ENCODE measurements at places on chromosomes 13 and 19.

- DNase-seq, result no peak
These were observed 13.4 kb upstream of the ALOX5AP start for GRCh38 chr13:30721936-30722335.

- no peak for DNase-seq
These were observed 2.9 kb downstream of the SLC7A9 start for GRCh38 chr19:32866564-32867265.

- DNase-seq, result peak; percentile 27
These were observed 10.4 kb downstream of the MYO1F start for GRCh38 chr19:8566855-8567254.

- no peak for DNase-seq
These were observed 27.0 kb upstream of the F2RL3 start for GRCh38 chr19:16861834-16862233.

DNA sequence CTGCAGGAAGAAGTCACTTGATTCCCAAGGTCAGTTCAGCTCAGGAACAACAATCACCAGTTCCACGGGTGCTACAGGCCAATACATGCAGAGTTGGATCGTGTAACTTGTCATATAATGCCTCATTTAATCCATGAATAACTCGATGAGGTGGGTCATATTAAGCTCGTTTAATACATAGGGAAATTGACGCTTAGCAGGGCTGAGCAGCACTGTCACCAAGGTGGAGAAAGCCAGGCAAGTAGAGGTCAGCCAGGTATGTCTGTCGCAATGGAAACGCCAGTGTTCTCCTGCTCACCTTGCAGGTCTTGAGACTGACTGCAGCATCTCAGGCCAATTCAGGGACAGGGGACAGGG lies 52.3 kb downstream of the CCDC70 start:
- DNase-seq, result no peak

DNA sequence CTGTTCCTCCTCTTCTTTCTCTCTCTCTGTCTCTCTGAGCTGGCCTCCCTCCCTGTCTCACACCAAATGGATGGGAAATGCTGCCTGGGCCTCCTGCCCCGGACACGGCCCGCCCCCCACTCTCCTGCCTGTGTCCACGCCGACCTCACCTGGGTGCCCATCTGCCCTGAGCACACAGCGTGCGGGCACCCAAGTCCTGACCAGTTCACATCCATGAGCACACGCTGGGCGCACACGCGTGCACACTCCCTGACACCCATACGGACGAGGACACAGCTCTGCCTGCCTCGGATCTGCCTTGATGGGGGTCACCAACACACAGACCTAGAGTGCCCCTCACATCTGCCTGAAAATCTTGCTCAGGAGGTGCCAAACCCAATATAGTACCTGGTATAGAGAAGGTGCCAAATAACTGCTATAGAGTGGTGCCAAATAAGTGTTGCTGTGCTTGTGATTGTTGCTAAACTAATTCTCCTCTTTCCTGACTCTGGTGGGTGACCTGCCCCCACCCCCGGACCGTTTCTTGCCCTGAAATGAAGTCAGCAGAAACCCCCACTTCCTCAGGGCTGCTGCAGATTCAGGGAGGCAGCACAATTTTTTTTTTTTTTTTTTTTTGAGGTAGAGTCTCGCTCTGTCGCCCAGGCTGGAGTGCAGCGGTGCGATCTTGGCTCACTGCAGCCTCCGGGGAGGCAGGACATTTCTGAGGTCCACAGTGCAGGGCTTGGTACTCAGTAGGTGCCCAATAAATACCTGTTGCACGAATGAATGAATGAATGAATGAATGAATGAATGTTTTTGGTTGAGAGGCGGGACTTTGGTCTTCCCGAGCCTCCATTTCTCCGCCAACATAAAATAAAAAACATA lies 4.6 kb downstream of the NFIC start:
- no peak for DNase-seq

DNA sequence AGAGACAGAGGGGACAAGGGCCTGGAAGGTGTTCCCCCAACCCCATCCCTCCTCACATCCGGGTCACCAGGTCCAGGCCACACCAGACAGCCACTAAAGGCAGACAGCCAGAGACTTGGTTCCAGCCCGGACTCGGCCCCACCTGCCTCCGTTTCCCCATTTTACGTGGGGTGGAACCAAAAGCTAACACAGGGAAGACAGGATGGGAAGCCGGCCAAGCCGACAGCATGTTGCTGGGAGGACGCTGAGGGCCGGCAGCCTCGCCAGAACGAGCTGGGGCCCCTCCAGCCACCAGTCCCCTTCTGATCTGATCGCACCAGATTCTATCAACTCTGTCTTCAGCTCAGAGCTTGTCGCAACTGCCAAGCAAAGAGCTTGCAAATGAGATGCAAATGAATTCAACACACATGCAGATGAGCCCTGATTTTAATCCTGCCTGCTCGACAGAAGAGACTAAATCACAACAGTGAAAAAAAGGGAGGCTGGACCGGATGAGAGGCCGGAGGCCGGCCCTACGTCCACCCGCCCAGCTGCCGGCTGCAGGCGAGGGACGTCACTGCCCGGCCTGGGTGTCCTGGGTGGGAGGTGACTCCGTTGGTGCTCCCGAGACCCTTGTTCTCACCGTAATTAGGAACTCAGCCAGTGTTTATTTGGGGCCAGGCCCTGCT lies 17.5 kb upstream of the SHC2 start:
- no peak for DNase-seq

DNA sequence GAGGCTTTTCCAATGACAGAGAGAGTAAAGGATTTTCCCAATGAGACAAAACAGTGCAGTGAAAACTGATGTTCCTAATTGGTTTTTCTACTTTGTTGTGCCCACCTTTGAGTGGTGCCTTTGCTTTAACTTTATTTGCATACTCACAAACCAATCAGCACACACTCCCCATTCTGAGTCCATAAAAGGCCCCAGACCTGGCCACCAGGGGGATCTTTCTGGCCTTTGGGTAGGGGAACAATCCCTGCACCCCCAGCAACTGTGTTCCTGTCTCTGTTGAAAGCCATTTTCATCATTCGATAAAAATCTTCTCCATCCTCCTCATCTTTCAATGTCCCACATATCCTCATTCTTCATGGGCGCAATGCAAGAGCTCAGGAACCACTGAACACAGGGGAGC lies 252.8 kb downstream of the B3GLCT start:
- DNase-seq, result no peak

- no peak for DNase-seq
These were observed 8.7 kb upstream of the UBAC2 start for GRCh38 chr13:99191900-99192399.

GRCh38 chr19:1523412-1524286 lies at the start of gene PLK5:
PLK5 (plus strand) TSS chr19:1524077; CDS start chr19:1526997, 2,920 bp downstream.
- DNase-seq, result no peak

- no peak for DNase-seq
These were observed 3.1 kb downstream of the KISS1R start for GRCh38 chr19:920051-920864.

DNA sequence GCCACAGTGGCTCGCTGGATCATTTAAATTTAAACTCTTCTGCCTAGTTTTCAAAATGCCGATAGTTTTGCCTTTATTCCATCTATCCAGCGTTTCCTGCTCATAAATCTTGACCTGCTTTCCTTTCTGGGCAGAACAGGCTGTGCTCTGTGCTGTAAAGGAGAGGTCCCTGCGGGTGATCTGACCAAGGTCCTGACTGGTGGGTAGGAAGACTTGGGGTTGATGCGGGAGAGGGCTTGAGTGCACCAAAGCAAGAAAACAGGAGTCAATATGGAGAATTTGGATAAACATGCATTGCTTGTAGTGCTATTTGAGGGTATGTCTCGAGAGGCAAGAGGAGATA lies 533.6 kb downstream of the MYO16 start:
- peak; percentile 18 for DNase-seq

DNA sequence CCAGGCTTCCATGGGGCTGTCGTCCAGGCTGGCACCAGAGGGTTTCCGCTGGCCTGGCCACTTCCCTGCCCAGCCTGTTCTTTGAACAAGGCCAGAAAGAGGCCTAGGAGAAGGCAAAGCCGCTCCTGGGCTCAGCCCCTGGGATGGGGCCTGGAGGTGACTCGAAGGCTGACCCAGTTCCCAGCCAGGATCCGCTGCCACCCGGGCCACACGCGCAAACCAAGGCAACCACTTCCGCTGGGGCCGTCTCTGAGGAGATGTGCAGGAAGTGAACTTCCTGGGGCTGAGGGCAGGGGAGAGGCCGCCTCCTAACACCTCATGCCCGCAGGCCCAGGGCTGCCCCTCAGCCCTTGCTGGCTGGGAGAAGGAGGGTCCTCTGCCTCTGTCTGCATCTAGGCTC lies 15.2 kb downstream of the PLEKHF1 start:
- DNase-seq, result no peak

DNA sequence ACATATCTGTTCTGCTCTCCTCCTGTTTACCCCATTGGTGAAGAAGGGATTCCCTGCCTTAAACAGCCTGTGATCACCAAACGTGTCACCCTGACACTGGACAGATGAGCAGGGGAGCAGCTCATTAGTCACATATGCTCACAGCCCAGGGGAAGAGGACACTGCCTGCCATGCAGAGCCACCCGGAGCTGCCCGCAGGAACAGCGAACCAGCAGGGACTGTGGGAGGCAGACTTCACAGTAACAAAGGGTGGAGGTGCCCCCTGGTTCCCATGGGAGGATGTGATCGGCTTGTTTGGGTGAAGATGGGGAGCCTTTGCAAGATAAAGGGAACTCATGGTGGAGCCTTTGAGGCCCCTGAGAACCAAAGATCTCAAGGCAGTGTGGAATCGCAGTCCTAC lies 88.6 kb upstream of the FARP1 start:
- DNase-seq, result no peak

- DNase-seq, result no peak
These were observed 24.1 kb downstream of the OLFM4 start for GRCh38 chr13:53052675-53053074.

DNA sequence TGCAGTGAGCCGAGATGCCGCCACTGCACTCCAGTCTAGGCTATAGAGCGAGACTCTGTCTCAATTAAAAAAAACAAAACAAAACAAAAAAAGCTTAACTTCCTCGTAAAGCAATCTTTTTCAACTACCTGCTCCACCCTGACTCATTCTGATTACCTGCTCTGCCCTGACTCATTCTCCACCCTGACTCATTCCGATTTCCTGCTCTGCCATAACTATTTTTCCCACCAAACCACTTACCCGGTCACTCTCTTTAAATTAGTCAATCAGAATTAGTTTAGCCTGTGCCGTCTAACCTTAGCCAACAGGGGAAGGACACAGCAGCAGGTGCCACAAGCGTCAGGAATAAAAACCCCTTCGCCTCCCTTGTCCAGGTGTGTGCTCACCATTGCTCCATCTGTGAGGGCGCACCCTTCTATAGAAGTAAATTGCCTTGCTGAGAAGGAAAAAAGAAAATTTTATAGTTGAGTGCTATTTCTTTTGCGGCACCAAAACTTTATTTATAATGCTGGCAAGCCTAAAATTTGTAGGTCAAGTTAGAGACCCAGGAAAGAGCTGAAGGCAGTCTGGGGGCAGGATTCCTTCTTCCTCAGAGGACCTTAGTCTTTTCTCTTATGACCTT lies 1.7 kb upstream of the IFT88 start:
- no peak for DNase-seq

GRCh38 chr19:14477418-14478112 lies 2.4 kb upstream of the PTGER1 start:
- peak; percentile 74 for DNase-seq

DNA sequence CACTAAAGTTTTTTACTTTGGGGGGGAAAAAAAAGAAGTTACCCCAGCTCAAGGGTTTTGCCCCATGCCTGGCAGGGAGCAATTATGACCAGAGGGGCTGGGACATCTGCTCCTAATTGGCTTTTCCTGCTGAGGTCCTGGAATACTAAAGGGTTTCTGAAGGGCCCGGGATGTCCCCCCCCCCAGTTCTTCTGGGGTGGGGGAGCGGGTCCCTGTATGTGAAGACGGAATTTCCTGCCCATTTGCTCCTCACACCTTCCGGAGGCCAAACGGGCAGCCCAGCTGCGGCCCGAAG lies 1.1 kb upstream of the DLL3 start:
- no peak for DNase-seq

GRCh38 chr19:50858886-50859285 lies 4.2 kb downstream of the KLK3 start:
- no peak for DNase-seq

DNA sequence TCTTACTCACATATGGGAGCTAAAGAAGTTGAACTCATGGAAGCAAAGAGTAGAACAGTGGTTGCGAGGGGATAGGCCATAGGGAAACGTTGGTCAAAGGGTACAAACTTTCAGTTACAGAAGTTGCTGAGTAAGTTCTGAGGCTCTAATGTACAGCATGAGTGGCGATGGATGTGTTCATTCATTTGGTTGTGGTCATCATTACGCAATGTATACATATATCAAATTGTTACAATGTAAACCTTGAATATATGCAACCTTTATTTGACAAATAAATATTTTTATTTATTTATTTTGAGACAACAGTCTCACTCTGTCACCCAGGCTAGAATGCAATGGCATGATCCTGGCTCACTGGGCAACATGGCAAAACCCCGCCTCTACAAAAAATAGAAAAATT lies 38.7 kb downstream of the ZIC5 start:
- DNase-seq, result no peak

DNA sequence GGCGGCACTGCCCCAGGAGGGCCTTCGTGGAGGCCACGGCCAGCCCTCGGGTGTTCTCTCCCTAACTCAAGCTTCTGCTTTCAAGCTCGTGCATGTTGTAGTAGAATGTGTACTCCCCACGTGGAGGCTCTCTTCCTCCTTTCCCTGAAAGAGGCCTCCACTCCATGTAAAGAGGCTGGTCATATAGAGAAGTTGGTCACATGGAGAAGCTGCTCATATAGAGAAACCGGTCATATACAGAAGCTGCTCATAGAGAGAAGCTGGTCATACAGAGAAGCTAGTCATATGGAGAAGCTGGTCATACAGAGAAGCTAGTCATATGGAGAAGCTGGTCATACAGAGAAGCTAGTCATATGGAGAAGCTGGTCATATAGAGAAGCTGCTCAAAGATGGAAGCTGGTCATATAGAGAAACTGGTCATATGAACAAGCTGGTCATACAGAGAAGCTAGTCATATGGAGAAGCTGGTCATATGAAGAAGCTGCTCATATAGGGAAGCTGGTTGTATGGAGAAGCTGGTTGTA lies 152.5 kb downstream of the COL4A1 start:
- DNase-seq, result no peak

- no peak for DNase-seq
These were observed 7.5 kb downstream of the ZNF610 start for GRCh38 chr19:52343548-52343947.

- no peak for DNase-seq
These were observed 1383.4 kb upstream of the PCDH20 start for GRCh38 chr13:62799038-62799535.

GRCh38 chr19:53545271-53546065 lies 7.5 kb downstream of the ZNF331 start:
- peak; percentile 20 for DNase-seq

GRCh38 chr19:37914908-37915307 lies 7.9 kb downstream of the SIPA1L3 start:
- no peak for DNase-seq

GRCh38 chr13:85367887-85368286 lies 431.3 kb downstream of the SLITRK6 start:
- peak; percentile 76 for DNase-seq

GRCh38 chr19:16625163-16625958 lies 2.6 kb downstream of the MED26 start:
- no peak for DNase-seq

DNA sequence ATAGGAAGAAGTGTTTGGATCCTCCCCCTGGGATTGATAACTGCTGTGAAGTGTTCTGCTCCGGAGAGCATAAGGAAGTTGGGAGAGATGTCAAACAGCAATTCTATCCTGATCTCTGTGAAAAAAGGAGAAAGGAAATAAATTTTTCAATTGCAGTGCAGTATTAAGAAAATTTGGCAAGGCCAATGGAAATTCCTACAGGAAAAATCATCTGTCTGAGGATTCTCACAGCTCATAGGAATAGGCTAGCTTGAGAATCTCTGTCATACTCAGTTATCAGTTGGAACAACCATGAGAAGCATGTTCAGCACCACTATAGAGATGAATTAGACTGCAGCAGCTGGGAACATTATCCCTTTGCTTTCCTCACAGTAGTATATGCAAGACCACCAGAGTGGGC lies 1238.9 kb upstream of the MIR17HG start:
- DNase-seq, result peak; percentile 14
